ENCODE measurements at places on chromosomes 1 and 21.

GRCh38 chr1:182507685-182508084 is 57.7 kb downstream of the RGSL1 start:
- DNase-seq, result no peak

DNA sequence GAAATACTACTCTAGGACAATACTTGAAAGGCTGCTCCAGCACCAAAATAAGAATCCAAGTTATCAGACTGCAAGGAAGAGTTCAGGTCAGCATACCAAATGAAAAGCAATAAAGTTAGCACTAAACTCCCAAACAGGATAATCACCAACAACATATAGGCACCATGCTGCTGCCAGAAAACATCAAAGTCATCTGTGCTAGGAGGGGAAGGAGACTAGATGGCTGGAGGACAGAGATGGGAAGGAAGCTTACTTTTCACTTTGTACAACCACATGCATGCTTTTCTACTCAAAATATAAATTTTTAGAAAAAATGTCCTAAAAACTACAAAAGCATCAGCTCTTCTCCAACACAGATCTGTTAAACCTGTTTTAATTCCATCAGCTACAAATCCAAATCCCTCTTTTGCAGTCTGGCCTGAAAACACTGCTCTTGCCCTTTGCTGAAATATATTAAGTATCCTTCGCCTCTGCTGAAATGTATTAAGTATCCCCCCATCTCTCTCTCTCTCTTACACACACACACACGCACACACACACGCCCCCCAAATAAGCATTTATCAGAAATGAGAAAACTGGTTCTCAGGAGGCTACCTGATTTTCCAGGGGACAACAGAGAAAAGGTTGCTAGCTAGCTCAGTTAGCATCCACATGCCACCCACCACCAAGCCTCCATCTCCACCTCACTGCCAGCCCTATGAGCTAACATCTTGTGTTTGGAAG is 1.5 kb downstream of the GATAD2B start:
- DNase-seq, result no peak

GRCh38 chr1:213300433-213300832 is 249.4 kb downstream of the RPS6KC1 start:
- no peak for DNase-seq

DNA sequence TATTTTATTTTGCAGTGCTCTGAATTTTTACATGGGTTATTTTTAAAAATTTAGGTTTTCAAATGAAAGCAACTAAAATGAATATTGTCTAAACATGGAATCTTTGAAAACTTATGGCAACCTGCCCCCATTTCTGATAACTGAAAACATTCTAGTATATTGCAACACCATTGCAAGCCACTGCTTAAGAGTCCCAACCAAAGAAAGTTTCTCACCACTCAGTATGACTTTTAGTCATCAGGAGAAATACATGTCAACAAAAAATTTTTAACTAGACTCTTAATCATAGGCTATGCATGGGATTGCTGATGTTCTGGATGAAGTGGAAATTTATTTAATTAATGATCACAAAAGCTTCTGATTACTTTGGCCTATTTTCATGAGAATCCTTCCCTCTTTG is 112.1 kb downstream of the TNFSF18 start:
- DNase-seq, result no peak

DNA sequence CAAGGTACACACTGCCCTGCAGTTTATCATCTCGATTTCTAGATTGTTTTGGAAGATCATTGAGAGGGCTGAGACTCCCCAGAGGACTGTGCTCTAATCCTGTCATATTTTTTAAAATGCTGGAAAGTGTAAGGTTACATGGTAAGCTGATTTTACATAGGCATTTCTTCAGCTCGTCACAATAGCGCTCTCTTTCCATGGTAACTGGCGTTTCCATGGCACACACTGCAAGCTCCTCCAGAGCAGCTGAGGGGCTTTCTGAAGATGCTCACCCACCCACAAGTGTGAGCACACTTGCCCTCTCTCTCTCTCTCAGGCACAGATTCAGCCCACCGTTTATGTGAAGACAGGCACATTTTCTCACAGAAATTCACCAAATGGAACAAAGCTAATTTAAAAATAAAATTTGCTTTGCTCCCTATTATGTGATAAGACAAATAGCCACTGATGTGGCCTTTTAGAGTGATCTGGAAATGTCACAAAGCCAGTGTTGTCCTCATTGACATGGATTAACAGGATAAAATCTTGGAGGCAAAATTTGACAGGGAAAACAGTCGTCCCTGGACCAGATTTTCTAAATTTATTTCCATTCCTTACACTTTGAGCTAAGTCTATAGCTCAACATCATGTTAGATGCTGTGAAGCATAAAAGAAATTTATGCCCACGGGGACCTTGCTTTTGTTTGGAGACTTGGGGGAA is 421.5 kb downstream of the RWDD3 start:
- no peak for DNase-seq

DNA sequence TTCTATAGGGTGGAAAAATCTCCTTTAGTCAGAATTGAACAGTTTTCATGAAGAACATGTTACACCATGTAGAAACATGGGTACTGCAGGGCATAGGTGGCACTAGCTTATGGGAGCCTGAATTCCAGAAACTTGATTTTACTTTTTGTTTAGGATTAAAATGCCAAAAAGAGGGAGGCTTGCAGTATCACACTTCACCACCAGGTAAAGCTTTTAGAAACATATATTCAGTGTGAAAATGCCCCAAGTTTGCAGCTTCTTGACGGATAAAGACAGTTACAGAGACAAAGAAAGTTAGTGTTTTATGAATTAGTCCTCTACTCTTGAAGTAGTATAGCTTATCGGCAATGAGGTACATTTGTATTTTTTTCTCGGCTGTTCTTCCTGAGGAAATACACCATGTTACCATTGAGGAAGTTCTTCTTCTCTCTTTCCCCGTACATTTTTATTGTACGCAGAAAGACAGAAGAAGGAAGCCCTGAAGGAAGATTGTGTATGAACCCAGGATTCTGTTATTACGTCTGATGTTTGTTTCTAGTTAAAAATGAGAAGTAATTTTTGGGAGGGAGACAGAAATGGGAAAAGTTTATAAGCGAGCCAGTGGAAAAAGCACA is 66.1 kb downstream of the PBX1 start:
- DNase-seq, result no peak

DNA sequence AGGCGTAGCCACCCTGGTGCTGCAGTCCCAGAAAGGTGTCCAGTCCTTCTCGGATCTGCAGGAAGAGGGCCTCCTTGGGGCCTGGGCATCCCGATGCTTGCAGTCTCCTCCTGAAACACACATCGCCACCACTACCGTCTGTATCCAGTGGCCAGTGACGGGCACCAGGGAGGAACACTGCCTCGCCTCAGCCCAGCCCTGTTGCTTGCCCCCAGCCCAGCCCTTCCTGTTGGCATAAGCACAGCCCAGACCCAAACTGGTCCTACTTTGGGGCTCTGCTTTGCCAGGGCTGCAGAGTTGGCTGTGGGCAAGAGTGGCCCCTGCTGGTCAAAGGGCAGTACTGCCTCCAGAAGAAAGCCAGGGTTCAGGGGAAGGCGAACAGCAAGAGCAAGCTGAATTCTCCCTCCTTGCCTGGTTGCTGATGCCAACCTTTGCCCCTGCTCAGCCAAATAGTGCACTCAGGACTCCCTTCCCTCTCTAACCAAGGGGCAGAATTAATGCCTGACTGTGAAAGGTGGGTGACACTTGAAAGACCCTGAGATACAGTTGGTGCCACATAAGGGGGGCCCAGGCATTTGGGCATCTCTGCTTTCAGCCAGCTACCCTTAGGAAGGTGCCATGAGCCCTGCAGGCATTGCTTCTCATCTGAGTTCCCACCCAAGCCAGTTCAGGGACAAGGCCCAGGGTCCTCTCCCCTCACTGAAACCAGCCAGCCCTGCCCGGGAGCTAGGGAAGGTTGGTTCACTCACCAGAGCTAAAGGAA is 11.1 kb upstream of the ARHGEF2 start:
- no peak for DNase-seq

DNA sequence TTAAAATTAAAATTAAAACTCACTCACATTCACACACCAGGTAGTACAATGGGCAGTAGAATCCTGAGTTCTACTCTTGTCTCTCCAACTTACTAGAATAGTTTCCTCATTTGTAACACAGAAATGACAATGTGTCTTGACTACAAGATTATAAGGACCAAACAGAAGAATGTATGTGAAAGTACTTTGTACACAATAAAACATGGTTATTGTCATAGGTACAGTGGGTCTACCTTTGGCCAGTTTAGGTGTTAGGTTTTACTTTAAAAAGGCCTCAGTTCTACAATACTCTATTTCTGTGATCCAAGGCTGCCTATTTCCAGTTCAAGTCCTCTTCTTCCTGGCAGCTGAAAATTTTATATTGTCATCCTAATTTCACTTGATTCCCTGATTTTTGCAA is 50.2 kb downstream of the LUZP1 start:
- DNase-seq, result no peak

DNA sequence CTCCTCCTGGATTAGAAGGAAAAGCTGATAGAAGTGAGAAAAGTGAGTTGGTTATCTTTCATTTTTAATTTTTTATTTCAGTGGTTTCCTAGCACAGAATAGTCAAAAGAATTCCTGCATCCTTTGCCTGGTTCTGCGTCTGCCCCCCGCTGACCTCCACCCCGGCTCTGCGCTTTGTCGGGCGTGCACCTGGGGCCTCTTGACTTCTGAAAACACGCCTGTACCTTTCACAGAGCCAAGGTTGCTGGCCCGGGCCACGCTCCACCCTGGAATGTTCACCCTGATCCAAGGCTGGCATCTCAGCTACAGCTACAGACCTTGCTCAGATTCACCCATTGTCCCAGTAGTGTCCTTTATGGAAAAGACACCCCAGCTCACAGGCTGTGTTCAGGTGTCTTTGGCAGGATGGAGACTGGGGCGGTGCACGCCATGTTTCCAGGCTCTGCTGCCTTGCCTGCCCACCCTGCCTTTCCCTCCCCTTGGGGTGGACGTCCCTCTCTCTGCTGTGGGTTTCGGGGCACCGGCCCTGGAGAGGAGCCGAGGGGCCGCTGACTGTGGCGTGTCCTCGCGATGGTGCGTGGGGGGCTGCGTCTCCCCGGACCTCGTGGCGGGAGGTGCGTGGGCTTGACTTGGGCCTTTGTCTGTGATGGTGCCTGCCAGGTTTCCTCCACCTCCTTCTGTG is 40.3 kb upstream of the DIP2A start:
- no peak for DNase-seq

- no peak for DNase-seq
Observed at GRCh38 chr1:75449998-75450397, 160.9 kb downstream of the SLC44A5 start.

DNA sequence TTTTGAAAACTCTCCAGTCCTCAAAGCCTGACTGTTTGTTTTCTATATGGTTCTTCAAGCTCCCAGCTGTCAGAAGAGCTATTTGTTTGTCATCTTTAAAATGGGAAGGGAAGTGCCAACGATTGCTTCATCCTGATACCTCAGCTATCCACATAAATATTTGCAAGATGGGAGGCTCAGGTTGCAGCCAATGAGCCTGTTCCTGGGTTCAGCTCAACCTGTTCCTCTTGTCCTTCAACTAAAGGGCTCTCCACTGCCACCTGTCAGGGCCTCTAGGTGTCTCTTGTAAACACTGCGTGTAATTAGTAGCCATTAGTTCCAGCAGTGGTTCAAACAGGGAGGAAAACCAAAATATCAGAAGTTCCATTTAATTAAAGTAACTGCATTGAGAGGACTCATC is 445.1 kb downstream of the AJAP1 start:
- no peak for DNase-seq

GRCh38 chr1:7406641-7407543 is 364.2 kb upstream of the VAMP3 start:
- DNase-seq, result no peak

DNA sequence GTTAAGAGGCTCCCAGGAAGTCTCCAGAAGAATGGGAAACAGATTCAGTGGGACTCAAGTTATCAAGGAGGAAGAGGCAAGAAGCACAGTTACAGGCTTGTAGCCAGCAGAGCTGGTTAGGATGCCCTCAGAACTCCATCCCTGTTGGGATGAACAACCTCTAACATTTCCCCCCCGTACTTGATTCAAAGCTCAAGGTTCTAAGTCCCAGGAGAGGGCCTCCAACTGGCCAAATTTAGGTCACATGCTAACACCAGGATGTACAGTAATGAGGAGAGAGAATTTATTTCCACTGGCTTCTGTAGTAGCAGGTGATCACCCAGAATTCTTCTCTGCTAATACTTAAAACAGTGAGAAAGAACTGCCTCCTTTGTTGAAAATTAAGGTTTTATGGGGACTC is 22.3 kb upstream of the HSPA13 start:
- DNase-seq, result no peak

DNA sequence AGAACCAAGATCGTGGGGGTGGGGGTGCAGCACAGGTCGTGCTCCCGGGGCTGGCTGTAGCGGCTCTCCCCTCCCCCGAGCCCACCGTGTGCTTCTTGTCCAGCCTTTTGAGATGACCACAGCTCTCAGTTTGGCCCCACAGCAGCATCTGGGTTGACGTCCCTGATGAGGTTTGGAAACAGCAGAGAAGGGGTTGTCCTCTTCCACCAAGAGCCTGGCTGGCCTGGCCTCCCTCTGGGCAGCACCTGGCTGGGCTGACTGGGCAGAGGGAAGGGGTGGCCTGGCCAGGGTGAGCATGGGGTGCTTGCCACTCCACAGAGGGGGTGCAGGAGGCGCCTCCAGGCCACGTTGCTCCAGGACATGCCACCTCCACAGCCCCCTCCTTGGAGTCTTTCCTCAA is 61.5 kb downstream of the SKI start:
- no peak for DNase-seq

DNA sequence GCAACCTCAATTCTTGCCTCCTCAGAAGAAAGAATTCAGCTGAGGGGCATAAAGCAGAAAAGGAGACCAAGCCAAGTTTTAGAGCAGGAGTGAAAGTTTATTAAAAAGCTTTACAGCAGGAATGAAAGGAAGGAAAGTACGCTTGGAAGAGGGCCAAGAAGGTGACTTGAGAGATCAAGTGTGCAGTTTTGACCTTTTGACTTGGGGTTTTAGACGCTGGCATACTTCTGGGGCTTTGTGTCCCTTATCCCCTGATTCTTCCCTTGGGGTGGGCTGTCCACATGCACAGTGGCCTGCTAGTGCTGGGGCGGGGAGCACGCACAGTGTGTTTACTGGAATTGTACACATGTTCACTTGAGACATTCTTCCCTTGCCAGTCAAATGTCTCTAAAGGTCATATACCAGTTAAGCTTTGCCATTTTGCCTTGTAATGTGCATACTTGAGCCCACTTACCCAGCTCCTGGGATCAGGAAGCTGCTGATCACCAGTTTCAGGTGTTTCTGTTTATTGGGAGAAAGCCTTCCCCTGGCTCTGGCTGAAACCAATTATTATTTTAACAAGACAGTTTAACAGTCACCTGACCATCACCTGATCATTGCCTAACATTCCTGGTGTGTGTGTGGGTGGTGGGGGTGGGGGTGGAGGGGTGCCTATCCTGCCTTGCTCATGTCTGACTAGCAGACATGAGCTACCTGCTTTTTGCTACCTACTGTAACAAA is 36.2 kb downstream of the UTP25 start:
- DNase-seq, result no peak

DNA sequence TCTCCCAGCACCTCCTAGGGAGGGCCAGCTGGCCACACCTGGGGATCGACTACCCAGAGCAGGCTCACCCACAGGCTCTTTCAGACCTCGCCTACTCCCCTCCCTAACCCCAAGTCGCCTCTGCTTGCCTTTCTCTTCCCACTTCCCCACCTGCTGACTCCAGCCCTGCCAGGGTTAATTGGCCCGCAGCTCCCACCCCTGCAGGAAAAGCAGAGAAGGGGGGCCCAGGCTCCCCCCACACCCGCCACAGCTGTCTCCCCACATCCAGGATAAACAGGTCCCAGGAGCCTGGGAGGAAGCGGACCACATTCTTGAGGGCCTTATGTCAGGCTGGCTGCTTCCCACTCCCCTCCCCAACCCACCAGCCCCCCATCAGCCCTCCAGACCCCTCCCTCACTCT is 45.0 kb downstream of the TAS1R2 start:
- DNase-seq, result no peak

- no peak for DNase-seq
Observed at GRCh38 chr21:43645136-43645891, 14.0 kb downstream of the HSF2BP start.

Data from fibroblast of skin of left biceps (primary cell).